ENCODE measurements at places on chromosomes 1 and 21. TPM values are rescaled to one million over a fixed set of nuclear protein-coding genes. Genes with fewer than 3 reads are reported as not detected.

ALPL gene
- total RNA-seq: not detected

CELA3B gene
- not detected for total RNA-seq

KCNJ6 gene
- total RNA-seq: not detected

AMY2A gene
- not detected for total RNA-seq

OPTC gene
- total RNA-seq: not detected

CMPK1 gene
- total RNA-seq: 116 TPM

GRCh38 chr1:8711151-8711550, 106.3 kb downstream of the RERE start:
- peaks cover 3% of the 10 kb centered on the region for H3K36me3 ChIP-seq
- no peak for DNase-seq
- peaks cover 17% of the 10 kb centered on the region for H3K4me1 ChIP-seq
- H3K4me3 ChIP-seq: no peak overlapping the region

DNA sequence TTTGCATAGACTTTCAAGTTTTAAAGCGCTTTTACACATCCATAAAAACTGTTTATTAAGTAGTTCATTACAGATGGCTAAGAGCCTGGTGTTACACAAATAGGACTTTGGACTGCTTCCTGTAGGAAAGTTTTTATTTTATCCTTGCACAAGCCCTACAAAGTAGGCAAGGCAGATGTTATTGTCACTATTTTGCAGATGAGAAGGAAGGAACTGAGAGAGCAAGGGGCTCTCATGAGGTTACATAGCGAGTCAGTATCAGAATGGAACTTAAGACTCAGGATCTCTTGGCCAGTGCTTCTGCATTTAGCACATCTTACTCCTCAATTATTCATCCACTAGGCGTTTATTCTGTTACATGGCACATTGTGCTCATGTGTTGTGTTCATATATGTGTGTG, 2.6 kb upstream of the MAPKAPK2 start:
- H3K4me1 ChIP-seq: peaks cover 47% of the 10 kb centered on the region
- H3K36me3 ChIP-seq: peaks cover 5% of the 10 kb centered on the region
- H3K27me3 ChIP-seq: peaks cover 1% of the 10 kb centered on the region
- no peak overlapping the region for H3K4me3 ChIP-seq
- no peak overlapping the region for H3K27ac ChIP-seq
- DNase-seq: no peak

DNA sequence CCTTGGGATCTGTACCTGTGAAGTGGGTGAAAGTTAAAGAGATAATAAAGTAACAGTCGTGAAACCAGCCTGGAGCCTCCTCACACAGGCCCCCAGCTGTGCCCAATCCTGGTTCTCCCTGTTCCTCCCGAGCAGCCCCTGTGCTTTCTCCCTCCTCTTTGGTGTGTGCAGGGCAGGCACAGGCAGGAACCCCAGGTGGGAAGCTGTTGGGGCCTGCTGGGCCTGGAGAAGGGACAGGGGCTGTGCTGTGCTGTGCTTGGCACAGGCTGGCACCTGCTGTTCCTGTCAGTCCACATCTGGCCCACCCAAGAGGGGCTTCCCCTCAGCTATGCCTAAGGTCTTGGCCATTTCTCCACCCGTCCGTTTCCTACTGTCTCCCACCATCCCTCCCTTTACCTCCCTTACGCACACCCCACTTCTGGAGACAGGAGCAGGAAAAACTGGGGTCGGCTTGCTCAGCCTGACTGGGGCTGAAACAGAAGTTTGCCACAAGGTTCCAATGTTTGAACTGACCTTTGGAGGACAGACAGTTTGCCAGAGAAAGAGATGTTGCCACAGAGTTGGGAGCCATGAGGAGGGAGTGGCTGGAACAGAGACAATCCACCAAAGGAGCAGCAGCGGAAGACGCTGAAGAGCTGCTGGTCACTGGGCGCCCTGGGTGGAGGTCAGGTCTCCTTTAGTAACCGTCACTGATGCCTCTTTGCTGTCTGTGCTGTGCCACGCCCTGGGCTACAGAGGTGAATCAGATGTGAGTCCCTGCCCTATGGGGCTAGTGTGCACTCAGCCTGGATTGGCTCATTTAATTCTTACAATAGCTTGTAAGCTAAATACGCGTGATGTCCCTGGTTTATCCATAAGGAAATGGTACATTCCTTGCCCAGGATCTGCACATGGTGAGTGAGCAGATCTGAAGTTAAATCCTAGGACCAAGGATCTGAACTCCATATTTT, 18.8 kb upstream of the ARTN start:
- no peaks in the 10 kb centered on the region for H3K4me1 ChIP-seq
- DNase-seq: no peak
- H3K4me3 ChIP-seq: no peak overlapping the region
- no peak overlapping the region for H3K27ac ChIP-seq
- H3K36me3 ChIP-seq: no peaks in the 10 kb centered on the region

DNA sequence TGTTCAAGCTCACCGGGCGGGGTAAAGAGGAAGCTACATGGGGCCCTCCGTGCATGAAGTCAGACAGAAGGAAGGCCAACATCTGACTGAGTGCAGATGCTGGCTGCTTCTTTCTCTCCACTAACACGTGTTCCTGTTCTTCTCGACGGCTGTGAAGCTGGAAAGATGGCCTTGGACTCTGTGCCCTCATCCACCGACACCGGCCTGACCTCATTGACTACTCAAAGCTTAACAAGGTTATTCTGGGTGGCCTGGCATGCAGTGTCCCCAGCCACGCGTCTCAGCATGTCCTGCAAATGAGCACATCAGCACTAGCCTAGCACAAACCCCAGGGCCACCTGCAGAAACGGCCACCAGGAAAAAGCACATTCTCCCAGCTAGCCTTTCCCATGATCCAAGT, 41.2 kb downstream of the ACTN2 start:
- H3K4me3 ChIP-seq: no peak overlapping the region
- no peak for DNase-seq
- H3K27ac ChIP-seq: no peak overlapping the region
- no peaks in the 10 kb centered on the region for H3K36me3 ChIP-seq

GRCh38 chr1:223706077-223706973, 6.0 kb upstream of the CAPN2 start:
- no peaks in the 10 kb centered on the region for H3K27me3 ChIP-seq
- no peak overlapping the region for H3K27ac ChIP-seq
- H3K36me3 ChIP-seq: no peaks in the 10 kb centered on the region
- H3K4me3 ChIP-seq: no peak overlapping the region
- DNase-seq: no peak

GRCh38 chr1:202648605-202649226, 61.5 kb downstream of the SYT2 start:
- DNase-seq: no peak
- no peak overlapping the region for H3K4me3 ChIP-seq
- H3K36me3 ChIP-seq: no peaks in the 10 kb centered on the region
- no peak overlapping the region for H3K27ac ChIP-seq
- peaks cover 7% of the 10 kb centered on the region for H3K4me1 ChIP-seq

- H3K36me3 ChIP-seq: no peaks in the 10 kb centered on the region
- no peak overlapping the region for H3K4me3 ChIP-seq
- no peak for DNase-seq
- no peaks in the 10 kb centered on the region for H3K4me1 ChIP-seq
- H3K27me3 ChIP-seq: no peaks in the 10 kb centered on the region
- H3K27ac ChIP-seq: no peak overlapping the region
Observed at GRCh38 chr1:218139761-218140160, 145.3 kb upstream of the RRP15 start.

GRCh38 chr1:189654906-189655305, 822.8 kb downstream of the BRINP3 start:
- H3K4me3 ChIP-seq: no peak overlapping the region
- H3K27ac ChIP-seq: no peak overlapping the region
- no peak for DNase-seq
- no peaks in the 10 kb centered on the region for H3K27me3 ChIP-seq
- H3K36me3 ChIP-seq: no peaks in the 10 kb centered on the region

DNA sequence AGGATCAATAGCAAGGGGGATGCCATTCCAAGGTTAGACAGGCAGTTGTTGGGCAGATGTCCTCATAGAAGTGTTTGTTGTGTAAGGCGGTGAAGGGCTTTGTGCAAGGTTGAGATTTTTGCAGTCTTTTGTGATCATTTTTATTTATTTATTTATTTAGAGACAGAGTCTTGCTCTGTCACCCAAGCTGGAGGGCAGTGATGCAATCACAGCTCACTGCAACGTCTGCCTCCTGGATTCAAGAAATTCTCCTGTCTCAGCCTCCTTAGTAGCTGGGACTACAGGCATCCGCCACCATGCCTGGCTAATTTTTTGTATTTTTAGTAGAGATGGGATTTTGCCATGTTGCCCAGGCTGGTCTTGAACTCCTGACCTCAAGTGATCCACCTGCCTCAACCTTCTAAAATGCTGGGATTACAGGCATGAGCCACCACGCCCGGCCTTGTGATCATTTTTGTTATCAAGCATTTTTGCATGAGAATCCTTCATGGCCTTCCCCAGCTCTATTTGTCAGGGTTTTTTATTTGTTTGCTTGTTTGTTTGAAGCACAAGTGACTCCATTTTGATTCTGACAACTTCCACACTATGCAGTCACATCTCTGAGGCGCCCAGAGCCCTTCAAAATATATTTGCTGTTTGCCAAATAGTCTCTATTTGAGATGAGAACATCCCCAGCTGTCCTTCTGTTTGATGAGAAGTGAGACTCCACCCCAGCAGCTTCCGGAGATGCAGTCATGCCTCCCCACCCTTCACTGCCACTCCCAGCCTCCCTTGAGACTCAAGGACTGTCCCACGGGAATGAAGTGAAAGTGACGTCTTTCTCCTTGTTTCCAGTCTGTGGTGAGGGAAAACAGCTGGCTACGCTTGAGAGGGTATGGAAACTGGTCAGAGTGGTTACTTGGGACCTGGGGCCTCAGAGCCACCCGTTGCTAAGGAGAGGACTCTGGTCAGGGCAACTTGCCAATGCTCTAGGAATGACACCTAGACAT, 38.0 kb downstream of the TMEM50B start:
- H3K4me3 ChIP-seq: no peak overlapping the region
- no peak overlapping the region for H3K27ac ChIP-seq
- H3K36me3 ChIP-seq: peaks cover 11% of the 10 kb centered on the region
- no peaks in the 10 kb centered on the region for H3K27me3 ChIP-seq
- H3K4me1 ChIP-seq: peaks cover 3% of the 10 kb centered on the region
- no peak for DNase-seq

- H3K4me3 ChIP-seq: no peak overlapping the region
- no peaks in the 10 kb centered on the region for H3K36me3 ChIP-seq
- peaks cover 20% of the 10 kb centered on the region for H3K4me1 ChIP-seq
- H3K27ac ChIP-seq: no peak overlapping the region
Observed at GRCh38 chr1:151478140-151478812, 19.0 kb upstream of the POGZ start.

- no peak overlapping the region for H3K4me3 ChIP-seq
- H3K36me3 ChIP-seq: no peaks in the 10 kb centered on the region
- H3K27me3 ChIP-seq: no peaks in the 10 kb centered on the region
- no peak for DNase-seq
Observed at GRCh38 chr1:209509039-209509438, 74.5 kb upstream of the CAMK1G start.

DNA sequence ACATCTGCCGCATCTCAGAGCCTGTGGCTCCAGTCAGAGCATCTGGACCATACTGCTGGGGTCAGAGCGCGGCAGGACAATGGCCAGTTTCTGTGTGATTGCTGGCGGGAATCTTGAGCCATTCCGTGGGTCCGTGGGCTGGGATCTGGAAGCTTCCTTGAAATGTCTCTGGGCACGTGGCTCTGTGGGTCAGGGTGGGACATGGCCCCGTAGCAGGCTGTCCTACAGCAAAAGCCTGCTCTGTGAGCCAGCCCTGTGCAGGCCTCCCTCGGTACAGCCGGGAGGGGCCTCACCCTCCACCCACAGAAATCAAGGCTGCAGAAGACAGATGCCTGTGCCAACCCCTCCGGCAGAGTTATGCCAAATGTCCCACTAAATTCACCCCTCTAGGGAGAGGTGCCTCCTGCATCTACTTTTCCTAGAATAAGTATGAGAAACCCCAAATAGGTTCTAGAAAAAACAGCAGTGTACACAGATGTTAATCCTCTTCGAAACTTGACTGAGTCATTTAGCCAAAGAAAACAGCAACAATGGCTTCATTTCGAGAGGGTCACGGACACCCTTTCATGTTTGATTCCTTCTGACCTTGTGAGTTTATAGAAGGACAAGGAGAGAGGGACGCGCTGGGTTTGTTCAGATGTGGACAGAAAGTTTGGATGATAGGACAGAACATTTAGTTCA, 27.8 kb downstream of the COL18A1 start:
- no peak overlapping the region for H3K4me3 ChIP-seq
- H3K27ac ChIP-seq: no peak overlapping the region
- no peak for DNase-seq
- H3K4me1 ChIP-seq: no peaks in the 10 kb centered on the region
- H3K27me3 ChIP-seq: peaks cover 11% of the 10 kb centered on the region

DNA sequence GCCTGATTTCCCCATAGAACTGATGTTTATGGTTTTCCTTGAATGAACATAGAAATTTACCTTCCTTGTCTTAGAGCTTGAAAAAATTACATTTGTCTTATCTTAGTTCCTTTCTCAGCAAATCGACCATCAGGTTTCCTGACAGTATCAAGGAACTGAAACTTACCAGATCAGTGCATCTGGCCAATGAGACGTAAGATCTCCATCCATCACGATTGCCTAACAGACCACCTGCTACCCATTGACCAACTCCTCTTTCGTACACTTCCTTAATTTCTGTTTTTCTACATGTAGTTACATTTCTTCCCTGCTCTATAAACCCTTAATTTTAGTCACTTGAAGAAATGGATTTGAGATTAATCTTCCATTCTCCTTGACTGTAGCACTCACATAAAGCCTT, 57.4 kb upstream of the TMPRSS15 start:
- H3K27me3 ChIP-seq: no peaks in the 10 kb centered on the region
- H3K27ac ChIP-seq: no peak overlapping the region
- no peak overlapping the region for H3K4me3 ChIP-seq
- no peaks in the 10 kb centered on the region for H3K4me1 ChIP-seq
- DNase-seq: no peak
- H3K36me3 ChIP-seq: no peaks in the 10 kb centered on the region

- peak overlapping the region; percentile 84 for H3K27ac ChIP-seq
- DNase-seq: peak; percentile 89
- no peak overlapping the region for H3K4me3 ChIP-seq
- no peaks in the 10 kb centered on the region for H3K27me3 ChIP-seq
- H3K4me1 ChIP-seq: peaks cover 39% of the 10 kb centered on the region
- no peaks in the 10 kb centered on the region for H3K36me3 ChIP-seq
Observed at GRCh38 chr1:41728403-41729202, 190.1 kb downstream of the HIVEP3 start.

DNA sequence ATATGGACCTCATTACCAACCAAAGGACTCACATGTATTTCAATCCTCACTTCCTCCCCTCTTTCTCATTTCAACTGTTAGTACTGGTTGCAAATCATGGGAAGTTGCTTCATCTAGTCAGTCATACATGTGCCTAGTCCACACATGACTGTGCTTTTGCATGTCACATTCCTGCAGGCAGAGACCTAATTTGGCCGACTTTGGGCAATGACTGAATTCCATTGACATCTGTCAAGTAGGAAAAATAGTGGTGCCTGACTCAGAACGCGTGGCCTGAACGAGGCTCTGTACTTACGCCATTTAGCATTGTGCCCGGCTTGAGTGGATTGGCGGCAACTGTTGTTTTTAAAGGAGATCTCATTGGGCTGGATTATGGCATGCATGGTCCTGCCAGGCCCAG, 18.0 kb downstream of the PTPRU start:
- DNase-seq: no peak
- no peak overlapping the region for H3K27ac ChIP-seq
- H3K27me3 ChIP-seq: peaks cover 15% of the 10 kb centered on the region
- no peaks in the 10 kb centered on the region for H3K4me1 ChIP-seq
- no peak overlapping the region for H3K4me3 ChIP-seq
- H3K36me3 ChIP-seq: no peaks in the 10 kb centered on the region

Measured in activated CD4-positive, alpha-beta memory T cell treated with anti-CD3 and anti-CD28 coated beads for 36 hours (primary cell).